CD4-positive, alpha-beta T cell treated with Interleukin-10 for 1 hour (primary cell): ENCODE measurements at places on chromosomes 5 and 9.

DNA sequence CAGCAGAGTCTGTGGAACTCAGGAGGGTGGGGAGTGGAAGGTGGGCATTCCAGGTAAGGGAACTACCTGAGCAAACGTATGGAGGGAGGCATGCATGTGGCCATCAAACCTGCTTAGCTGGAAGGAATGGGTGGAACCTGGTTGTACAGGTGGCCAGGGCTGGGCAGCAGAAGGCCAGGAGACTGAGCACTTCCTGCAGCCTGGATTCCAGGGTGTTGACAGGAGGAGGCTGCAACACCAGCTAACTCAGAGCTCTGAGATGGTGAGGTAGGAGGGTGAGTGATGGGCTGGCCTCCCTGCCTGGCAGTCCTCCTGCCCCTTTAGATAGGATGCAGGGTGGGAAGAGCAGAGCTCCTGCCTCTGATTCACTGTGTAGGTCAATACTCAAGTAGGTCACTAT is 92.5 kb upstream of the CPEB4 start:
- DNase-seq: no peak

- no peak for DNase-seq
Measured at GRCh38 chr5:35087991-35088390, 40.2 kb upstream of the AGXT2 start.

GRCh38 chr5:180129291-180130190 is 58.0 kb upstream of the RNF130 start:
- DNase-seq: no peak

DNA sequence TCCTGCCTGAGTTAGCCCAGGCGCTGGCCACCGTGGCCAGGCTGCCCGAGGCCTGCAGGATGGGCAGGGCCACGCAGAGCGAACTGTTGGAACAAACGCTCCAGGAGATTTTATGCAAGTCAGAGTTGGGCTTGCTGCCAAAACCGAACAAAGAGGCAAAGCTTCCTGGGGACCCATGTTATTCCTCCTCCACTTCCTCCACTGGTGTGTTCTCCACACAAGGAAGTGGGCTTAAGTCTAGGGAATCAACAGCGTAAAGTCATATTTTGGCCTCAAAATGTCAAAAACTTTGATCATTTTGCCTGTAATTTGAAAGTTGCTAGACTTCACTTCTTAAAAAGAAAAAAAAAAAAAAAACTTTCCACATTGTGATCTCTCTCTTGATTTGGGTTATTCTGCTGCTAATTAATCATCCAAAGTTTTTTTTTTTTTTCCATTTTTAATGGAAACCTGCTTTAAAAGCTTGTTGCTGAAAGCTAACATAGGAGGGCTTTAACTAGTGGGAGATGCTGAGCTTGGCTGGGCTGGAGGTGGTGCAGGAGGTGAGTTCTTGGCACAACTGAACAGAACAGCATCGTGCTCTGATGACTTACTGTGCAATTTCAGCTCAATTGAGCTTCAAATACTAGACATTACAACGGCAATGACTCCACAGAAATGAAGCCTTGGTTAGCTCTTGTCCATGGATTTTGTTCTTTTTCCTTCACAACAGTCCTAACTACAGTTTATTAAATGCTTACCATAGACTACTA is 73.0 kb downstream of the PTPDC1 start:
- DNase-seq: no peak
